ENCODE measurements at places on chromosomes 2 and 18.
A peak's percentile ranks its signal among the peaks of the same experiment; 100 is the strongest.

DNA sequence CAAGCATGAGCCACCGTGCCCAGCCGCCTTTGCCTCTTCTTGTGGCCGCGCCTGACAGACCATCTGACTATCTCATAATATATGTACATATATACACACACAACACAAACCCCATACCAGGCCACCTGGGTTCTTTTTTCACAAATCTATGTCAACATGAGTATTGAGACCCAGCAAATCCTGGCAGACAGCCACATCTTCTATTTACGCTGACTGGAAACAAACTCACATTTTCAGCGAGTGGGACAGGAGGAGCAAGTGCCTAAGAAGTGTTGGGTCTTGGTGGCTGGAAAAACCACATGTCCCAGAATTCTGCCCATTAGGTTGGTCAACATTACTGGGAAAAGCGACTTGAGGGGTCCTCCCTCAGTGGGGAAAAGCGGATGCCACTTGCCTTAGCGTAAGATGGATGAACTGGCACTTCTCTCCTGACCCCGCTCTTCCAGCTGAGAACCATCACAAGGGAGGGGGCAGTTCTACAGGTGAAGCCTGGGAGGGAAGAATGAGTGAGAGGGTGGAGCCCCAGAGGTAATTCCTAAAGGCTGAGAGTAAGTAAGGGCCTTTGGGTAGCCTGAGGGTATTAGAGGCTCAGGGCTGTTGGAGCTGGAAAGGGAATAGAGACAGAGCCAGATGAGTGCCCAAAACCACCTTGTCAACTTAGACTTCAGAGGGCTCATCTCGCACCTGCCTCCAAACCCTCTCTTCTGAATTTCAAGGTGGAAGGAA is 1.9 kb downstream of the SCYGR3 start:
- no peak for DNase-seq

DNA sequence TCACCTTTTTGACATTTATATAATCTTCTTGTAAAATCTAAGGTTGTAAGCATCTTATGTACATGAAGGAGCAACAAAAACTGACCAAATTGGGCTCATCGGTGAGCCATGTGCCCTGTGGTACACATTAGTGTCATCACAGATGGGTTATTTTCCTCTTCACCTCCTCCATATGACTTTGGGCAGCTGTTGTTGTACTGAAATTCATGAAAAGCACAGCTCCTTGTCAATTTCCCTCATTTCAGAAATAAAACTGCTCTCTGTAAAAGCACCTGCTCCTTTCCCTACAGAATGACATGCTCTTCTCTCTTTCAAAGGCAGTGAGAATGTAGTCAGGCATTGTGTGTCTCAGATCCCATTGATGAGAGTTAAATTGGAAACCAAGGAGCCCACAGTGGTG is 42.0 kb downstream of the DTNA start:
- DNase-seq, result no peak

- no peak for DNase-seq
Measured at GRCh38 chr18:74587441-74587840, 10.2 kb upstream of the ZNF407 start.

GRCh38 chr2:176826356-176826755 is 386.2 kb upstream of the HNRNPA3 start:
- DNase-seq, result no peak

GRCh38 chr2:124001696-124002430 is 23.2 kb upstream of the CNTNAP5 start:
- DNase-seq, result no peak

DNA sequence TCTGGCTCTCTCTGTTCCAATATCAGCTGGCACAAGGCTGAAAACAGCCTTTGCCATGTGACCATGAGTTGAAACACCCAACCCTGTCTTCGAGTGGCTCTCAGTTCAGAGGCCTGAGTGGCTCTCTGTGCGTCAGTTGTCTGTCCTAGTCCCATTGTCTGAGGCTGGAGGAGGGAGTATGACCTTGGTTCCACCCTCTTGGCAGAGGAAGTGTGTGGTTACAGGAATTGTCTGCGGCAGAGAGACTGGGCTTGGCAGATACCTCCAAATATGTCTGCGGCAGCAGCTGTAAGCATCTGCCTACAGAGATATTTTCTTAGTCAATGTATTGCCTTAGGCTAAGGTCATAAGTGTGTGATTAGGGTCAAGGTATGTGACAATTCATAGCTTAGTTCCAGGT is 32.6 kb downstream of the CNGA3 start:
- peak; percentile 70 for DNase-seq

DNA sequence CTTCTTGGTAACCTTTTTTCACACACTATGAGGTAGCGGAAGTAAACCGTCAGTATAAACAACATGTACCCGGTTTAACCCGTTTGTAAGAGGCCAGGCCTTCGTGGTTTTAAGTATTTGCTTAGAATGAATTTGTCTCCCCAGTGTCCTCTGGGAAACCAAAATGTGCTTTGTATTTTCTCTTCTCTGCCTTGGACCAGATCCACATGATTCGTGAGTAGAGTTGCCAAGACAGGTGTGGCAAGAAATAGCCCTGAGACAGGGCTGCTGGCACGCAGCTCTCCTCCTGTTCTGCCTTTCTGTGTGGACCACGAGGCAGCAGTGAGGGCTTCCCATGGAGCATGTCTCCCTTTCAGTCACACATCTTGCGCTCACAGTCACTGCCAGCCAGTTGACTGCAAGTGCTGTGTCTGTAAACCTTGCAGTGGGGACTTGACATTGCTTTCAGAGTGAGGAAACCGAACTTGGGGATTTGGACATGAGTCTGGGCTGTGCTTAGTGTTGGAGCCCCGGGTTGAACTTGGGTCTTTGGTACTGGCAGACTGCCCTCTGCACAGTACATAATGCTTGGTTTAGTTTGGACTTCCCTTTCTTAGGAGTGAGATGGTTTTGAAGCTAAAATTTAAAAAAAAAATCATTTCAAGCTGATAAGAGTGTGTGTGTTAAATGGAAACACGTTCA is 19.1 kb downstream of the BCL2L11 start:
- DNase-seq, result no peak

DNA sequence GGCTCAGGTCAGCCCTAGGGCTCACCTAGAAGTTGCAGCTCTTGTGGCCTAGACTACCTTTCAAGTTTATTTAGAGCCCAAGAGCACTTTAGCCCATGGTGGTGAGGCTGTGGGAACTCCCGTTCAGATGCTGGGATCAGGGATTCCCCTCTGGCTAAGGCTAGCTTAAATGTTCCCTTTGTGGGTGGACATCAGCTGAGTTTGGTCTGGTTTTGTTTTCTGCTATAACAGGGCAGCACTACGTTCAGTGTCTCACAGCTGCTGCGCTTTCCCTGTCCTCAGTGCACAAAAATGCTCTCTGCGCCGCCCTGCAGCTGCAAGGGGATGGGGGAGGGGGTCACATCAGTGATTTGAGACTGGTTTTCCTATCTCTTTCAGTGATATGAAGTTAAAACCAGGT is 170.5 kb upstream of the KCNJ3 start:
- no peak for DNase-seq

DNA sequence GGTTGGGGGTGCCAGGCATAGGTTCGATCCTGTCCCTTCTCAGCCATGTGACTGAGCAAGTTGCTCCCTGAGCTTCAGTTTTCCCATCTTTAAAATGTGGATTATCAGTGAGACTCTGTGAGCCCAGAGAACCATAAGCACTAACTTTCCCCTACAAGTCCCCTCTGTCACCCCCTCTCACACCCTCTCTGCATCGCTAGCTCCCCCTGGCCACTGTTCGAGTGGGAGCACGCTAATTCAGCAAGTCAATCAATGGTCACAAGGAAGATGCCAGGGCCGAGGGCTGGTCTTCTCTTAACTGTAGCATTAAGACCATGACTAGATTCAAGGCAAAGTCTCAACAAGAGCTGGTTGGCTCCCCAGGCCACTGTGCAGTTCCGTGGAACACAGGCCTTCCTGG is 66.2 kb downstream of the BCL2L11 start:
- DNase-seq, result no peak

DNA sequence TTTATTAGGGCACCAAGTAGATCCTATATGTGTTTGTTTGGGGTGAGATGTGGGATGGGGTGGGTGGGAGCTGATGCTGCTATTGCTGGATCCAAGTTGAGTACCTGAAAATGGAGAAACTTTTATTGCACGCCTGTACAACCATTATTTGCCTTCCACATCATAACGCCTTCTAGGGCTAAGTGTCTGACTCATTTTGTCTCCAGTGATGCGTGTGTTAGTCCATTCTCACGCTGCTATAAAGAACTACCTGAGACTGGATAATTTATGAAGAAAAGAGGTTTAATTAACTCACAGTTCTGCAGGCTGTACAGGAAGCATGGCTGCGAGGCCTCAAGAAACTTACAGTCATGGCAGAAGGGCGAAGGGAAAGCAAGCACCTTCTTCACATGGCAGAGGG is 58.2 kb downstream of the KDM3A start:
- DNase-seq, result no peak

DNA sequence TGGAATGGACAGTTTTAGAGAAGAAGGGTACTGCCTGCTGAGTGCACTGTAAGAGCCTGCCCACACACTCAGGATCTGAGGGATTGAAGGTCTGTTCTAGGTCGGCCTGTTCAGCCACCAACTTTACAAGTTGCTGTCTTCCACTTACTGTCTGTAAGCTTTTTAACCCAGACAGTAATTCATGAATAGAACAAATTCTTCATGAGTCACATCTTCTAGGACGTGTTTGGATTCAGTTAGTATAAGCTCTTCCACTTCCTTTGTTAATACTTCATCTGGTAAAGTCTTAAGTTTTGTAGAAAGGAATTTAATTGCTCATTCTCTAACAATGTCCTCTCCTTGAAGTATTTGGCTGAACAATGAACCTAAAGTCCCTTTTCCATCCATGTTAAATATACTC is 74.6 kb downstream of the PDE11A start:
- peak; percentile 63 for DNase-seq

GRCh38 chr18:12091538-12092141 is 2.0 kb upstream of the ANKRD62 start:
- no peak for DNase-seq

DNA sequence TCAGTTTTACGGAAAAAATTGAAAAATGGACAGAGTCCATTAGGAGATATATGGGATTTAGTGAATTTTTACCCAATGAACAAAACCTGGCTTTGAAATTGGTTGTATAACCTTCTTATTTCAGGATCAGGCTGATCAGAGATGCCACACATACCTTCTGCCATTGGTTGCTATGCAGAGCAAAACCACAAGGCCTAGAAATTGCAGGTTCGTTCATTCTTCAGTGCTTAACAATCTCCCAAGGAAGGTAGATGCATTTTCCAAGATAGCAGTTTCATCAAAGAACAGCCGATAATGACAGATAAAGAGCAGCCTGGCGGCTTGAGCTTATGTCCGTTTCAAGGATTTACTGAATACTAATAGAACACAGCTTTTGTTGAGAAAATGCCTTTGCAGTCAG is 868.8 kb downstream of the EPHA4 start:
- no peak for DNase-seq

Measured in kidney capillary endothelial cell (primary cell).